NCI-H510A (cell line): ENCODE measurements at places on chromosomes 3 and 15.

- no peak for DNase-seq
These were observed 69.9 kb downstream of the LDHAL6B start for GRCh38 chr15:59276225-59277178.

- no peak for DNase-seq
These were observed 235.4 kb downstream of the XXYLT1 start for GRCh38 chr3:195035345-195036202.

- no peak for DNase-seq
These were observed 5.5 kb downstream of the TMEM266 start for GRCh38 chr15:76065245-76065644.

GRCh38 chr3:23004971-23005370, 198.2 kb upstream of the UBE2E2 start:
- DNase-seq = no peak

DNA sequence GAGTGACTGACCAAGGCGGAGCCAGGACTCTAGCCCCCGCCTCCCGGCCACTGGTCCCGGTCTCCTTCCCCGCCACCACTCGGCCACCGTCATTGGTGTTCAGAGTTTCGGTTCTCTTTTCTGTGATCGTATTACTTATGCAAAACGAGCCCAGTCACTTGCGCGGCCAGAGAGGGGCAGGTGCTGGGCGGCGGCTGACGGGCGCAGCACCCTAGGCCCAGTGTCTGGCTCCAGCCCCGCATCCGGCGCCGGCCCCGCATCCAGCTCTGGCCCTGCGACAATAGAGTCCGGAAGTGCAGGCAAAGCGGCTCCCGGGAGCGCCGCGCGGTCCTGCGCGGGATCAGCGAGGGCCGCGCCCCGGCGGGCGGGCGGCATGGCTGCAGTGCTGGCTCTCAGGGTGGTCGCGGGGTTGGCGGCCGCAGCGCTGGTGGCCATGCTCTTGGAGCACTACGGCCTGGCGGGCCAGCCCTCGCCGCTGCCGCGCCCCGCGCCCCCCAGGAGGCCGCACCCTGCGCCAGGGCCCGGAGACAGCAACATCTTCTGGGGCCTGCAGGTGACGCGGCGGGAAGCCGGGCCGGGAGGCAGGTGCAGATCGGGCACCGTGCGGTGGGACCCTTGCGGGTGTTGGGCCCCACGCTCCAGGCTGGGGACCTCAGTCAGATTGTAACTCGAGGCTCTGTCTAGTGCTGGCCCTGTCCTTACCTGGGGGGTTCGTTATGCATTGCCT, at the start of gene TMEM62:
Gene TMEM62, plus strand, starts transcription at position 157 of the 727 bp plus-strand sequence. Its CDS starts 217 bp downstream, at position 374.
- DNase-seq = peak; percentile 67

DNA sequence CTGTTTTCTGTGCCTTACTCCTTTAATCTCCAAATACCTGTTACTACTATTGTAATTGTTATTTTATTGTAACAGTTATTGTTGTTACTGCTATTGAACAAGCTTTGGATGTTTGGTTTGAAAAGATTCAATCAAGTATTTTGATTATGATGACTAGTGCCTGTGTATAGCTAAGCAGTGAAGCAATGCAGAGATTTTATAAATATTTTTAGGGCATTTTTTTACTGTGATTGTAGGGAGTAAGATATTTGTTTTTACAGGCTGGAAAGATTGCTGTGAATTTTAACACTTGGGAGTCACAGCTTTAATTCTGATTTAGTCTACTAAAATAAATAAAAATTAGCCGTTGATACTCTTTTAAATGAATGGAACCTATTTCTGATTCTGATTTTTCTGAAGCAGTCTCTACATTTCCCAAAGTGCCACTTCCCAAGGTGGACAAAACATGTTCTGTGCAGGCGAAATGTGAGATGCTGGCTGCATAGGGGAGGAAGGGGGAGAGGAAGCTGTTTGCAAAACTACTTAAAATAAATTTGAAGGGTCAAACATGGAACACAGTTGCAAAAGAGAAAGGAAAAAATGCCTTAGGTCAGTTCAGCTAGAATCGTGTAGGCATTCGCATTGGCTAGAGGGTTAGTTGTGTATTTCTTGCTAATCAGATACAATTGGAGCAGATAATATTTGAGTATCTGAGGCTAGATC, 25.7 kb downstream of the EEFSEC start:
- DNase-seq = no peak

- no peak for DNase-seq
These were observed 11.7 kb downstream of the BCL2L10 start for GRCh38 chr15:52100807-52101442.

GRCh38 chr15:80183886-80184285, 31.1 kb downstream of the FAH start:
- DNase-seq = no peak

- DNase-seq = no peak
These were observed 146.2 kb upstream of the DPH6 start for GRCh38 chr15:35691891-35692867.

GRCh38 chr15:49308686-49309085, 114.4 kb upstream of the FGF7 start:
- no peak for DNase-seq

DNA sequence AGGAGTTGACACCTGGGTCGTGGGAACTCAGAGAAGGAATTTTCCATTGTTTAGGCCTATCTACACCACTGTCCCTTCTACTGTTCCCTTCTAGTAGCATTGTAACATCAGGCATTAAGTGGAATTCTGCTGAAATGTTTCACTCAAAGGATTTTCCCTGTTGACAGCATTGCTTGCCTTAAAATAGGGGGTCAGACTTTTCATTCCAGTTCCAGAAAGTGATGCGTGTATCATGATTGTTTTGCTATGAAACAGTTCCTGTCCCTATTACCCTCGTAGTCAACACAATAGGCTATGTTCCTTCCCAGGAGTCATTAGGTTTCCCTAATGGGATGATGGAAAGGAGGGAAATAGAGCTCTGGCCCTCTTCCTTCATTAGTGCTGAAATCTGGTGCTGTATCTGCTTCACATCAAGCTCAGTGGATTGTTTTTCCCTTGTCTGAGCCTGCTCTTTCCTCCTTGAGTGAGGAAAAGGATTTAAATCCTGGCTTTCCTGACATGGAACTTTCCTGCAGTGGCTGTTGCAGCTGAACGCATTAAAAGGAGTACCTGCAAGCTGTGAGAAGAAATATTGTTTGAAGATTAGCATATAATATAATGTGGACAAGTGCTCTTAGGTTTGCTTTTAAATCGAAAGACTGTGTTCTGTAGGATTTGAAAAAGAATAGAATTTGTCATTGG, 195.9 kb downstream of the KLHL25 start:
- no peak for DNase-seq

DNA sequence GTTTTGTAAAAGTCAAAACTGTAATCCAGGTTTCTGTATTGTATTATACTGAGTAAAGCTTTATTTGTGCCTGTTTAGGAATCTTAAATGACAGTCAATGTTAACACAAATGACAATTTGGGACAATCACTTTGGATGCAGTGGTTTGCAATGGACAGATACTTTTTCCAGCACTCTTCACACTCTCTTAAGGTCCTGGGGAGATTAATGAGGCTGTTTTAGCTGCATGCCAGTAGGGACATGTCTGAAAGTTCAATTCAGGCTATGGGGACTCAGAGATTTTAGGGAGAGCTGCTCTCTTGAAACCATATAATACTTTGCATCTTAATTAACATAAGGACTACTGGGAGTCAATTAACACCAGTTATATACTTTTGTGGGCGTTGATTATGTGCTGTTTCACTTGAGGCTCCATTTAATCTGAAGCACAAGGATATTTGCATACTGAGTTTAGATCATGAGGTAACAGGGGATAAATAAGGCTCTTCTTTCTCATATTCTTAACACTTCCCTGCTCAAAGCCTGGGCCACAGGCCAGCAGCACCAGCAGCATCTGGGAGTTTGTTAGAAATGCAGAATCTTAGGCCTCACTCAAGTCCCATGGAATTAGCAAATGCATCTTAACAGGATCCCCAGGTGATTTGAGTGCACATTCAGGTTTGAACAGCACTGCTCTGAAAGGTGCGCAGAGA, 972.8 kb downstream of the PLOD2 start:
- no peak for DNase-seq

- DNase-seq = no peak
These were observed 7.7 kb downstream of the BCL6 start for GRCh38 chr3:187737368-187738070.

DNA sequence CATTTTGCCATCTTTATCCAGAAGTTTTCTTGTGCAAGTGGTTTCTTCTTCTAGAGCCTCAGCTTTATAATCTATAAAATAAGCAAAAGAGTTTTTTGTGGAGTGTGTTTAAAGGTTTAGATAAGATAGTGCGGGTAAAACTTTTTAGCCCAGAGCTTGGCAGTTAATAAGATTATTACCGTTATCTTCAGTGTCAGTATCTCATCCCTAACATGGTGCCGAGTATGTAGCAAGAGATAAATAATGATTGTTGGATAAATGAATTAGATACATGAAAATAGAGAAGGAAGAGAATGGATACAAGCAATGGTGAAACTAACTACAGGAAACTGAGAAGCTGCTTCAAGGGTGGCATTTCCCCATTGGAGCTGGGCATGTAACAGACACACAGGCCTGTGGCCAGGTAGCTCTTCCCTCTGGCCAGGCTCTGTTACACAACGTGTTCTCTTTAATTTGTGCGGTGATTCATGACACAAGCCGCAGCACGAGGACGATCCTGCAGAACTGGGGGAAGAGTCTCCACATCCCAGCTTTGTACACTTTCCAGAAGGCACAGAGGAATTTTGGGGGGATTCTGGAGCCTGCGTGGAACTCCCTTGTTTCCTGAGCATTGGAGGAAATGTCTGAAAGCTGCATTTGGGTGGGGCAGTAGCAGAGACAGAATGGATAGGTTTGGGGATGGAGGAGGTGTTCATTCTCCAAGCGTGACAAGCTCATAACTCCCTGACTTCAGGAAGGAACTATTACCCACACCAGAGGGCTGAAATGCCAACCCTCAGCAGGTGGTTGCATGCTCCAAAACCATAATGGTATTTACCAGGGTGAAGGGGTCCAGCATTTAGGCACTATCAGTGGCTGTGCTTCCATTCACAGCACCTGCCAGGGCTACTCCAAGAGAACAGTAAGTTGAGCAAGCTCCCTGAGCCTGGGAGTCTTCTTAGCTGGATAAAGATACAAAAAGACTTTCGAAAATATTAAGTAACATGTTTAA, 14.2 kb upstream of the ST6GAL1 start:
- DNase-seq = no peak

GRCh38 chr3:193439423-193439822, 60.9 kb upstream of the ATP13A5 start:
- no peak for DNase-seq

DNA sequence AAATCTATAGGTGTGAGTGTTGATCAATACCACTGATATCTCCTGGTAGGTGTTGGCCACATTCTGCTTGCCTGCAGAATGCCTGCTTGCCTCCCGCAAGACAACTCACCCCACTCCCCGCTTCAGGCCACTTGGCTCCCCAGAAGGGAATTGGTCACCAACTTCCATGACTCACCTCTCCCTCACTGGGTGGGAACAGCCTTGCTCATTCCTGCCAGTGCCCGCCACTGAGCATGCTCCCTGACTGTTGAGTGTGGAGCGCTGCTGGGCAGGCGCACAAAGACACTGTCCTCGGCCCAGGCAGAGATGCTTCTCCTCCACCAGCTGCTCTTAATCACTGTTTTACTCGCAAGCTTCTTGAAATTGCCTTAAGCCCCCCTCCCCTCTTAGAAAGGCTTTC, 57.3 kb upstream of the PPP2R3A start:
- peak; percentile 20 for DNase-seq

GRCh38 chr3:49016414-49017228, 1.8 kb downstream of the DALRD3 start:
- DNase-seq = no peak

GRCh38 chr3:123759311-123759710, 124.8 kb downstream of the MYLK start:
- no peak for DNase-seq

GRCh38 chr3:193014902-193015301, 97.2 kb upstream of the MB21D2 start:
- no peak for DNase-seq

DNA sequence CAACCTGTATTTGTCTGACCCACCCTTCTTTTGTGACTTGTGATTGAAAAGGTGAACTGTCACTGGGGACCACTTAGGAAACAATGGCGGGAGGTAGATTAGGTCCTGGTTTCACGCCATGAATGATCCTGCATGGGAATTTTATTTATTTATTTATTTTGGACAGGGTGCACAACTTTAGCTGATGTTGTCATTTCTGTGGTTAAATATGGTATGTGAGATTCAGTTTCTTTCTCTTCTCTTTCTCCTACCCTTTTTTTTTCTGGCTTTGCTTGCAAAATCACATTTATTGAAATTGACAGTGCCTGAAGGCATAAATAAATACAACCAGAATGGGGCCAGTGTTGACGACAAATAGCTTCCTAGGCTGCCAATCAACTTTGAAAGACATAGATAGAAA, 18.0 kb upstream of the HTR3E start:
- no peak for DNase-seq

- DNase-seq = no peak
These were observed 85.2 kb upstream of the PPIB start for GRCh38 chr15:64247906-64248541.

GRCh38 chr15:55552926-55553325, 35.2 kb downstream of the PYGO1 start:
- no peak for DNase-seq

DNA sequence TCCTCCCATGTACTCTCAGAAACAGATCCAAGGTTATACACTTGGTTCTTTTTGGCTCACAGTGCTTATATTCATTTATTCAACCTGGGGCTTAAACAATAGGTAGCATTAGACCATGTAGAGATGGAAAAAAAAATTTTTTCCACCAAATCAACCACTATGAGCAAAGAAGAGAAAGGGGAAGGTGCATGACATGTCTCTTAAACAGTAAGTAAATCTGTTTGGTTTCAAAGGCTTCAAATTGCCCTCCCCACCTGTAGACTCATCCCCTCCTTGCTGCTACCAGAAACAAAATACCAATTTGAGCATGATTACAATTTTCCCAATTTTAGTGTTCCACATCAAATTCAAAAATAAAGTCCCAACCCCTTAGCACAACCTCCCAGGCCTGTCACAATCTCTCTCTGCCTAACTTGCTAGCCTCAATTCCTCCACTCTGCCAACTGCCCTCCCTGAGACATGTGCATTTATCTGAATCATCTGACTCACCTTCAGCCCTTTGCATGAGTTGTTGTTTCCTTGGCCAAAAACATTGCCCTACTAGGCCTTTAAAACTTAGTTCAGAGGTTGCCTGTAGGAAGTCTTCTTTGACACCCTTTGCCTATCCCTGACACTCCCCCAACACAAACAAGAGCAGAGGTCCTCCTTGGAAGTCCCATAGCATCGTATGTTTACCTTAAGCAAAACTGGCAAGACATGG, 30.3 kb upstream of the TSC22D2 start:
- no peak for DNase-seq

DNA sequence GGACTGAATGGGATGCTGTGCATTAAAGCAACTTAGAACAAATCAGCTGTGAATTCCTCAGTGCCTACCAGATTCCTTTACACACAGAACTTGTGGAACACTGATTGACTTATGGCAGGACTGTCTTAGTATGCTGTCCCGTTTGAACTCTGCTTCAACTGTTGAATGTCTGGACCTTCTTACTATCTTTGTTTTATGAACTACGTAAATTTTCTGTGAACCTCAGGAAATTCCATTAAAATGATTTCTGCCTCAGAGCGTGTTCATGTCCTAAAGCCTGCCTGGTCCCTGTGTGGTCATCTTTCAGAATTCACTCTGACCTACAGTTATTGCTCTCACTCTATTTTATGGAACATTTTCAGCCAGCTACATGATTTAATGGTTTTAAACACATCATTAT, 29.4 kb upstream of the FBN1 start:
- DNase-seq = no peak
